ENCODE measurements at places on chromosomes 2 and 18.

GRCh38 chr2:120820263-120820952 lies 84.7 kb downstream of the GLI2 start:
- DNase-seq, result no peak

GRCh38 chr2:195408811-195409210 lies 248.2 kb upstream of the SLC39A10 start:
- no peak for DNase-seq

- no peak for DNase-seq
Observed at GRCh38 chr2:144583741-144584453, 64.0 kb upstream of the ZEB2 start.

DNA sequence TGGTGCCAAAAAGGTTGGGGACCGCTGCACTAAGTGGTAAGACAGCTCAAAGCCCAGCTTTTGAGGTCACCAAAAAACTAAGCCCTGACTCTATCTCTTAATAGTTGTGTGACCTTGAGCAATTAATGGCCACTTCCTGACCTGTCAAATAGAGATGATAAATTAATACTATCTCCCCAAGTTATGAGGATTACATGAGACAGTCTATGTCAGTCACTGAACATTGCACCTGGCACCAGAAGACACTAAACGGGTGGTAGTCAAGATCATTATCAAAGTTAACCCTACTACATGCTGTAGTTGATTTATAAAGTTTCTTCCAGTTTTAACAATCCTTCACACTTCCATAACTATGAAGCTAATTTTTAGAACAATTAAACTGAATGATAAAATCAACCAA lies 36.5 kb downstream of the STPG4 start:
- DNase-seq, result no peak

DNA sequence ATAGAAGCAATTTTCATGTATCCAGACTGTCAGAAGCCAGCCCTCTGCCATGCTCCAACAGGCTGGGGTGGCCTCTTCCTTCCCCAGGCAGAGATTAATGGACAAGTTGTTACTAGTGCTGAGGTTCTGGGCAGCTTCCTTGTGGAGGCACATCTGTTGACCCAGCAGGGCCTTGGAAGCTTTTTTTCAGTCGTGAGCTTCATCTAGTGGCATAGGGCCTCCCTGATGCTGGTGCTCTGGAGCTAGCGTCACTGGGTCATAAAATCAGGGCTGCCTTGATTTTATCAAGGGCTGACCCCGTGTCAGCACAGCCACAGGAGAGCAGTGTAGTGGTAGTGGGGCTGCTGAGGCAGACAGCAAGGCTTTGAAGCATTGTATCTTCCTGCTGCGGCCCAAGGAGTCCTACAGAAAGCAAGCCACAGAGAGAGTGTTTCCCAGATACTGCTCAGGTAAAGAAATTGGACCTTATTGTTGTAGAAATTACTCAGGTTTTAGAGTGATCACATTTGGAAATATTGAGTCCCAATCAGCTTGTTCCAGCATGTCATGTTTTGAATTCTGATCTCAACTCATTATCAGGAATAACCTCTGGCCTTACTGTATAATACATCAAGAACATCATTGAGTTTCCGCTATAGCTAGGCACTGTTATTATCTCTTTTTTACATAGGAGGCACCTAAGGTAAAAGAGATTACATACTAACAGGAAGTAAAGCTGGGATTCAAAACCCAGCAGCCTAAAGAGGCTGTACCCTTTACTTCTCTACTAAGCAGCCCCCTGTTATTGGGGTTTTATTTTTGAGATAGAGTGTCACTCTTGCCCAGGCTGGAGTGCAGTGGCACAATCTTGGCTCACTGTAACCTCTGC lies 92.3 kb upstream of the ALPP start:
- no peak for DNase-seq

DNA sequence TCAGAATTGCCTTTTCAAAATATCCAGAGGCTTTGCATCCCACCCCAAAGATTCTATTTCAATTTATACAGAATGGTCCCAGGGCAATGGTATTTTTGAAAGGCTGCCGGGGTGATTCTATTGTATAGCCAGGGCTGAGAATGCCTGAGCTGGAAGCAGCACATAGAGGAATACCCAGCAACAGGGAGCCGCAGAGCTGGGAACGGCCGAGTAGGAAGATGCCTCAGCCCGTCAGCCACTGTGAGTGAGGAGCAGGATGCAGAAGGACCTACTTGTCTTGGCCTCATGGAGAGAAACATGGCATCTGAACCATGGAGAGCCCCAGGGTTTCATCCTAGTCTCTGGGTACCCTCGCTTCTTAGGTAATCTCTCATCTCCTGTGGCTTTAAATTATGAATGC lies 170.8 kb upstream of the FHL2 start:
- no peak for DNase-seq

- DNase-seq, result no peak
Observed at GRCh38 chr18:12420821-12421421, 13.2 kb downstream of the PRELID3A start.

- DNase-seq, result no peak
Observed at GRCh38 chr2:3305952-3306351, 71.7 kb downstream of the EIPR1 start.

GRCh38 chr2:172713365-172713875 lies 22.2 kb upstream of the RAPGEF4 start:
- DNase-seq, result no peak

DNA sequence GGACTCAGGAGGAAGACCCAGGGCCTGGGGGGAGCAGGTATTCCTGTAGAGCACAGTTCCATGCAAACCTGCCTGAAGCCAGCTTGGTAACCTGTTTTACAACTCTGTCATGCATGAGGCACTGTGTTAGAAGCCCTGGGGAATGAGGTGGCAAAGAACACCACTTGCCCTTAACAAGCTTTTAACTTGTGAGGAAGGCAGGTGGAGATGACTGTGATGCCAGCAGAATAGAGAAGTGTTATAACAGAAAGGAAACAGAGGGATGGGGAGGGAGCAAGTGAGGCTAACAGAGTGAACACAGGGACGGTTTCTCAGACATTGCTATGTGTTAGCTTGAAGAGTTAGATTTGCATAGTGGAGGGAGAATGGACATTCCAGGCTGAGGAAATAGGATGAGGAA lies 11.5 kb upstream of the IL1A start:
- no peak for DNase-seq

- DNase-seq, result no peak
Observed at GRCh38 chr2:67295851-67296250, 101.3 kb upstream of the ETAA1 start.

DNA sequence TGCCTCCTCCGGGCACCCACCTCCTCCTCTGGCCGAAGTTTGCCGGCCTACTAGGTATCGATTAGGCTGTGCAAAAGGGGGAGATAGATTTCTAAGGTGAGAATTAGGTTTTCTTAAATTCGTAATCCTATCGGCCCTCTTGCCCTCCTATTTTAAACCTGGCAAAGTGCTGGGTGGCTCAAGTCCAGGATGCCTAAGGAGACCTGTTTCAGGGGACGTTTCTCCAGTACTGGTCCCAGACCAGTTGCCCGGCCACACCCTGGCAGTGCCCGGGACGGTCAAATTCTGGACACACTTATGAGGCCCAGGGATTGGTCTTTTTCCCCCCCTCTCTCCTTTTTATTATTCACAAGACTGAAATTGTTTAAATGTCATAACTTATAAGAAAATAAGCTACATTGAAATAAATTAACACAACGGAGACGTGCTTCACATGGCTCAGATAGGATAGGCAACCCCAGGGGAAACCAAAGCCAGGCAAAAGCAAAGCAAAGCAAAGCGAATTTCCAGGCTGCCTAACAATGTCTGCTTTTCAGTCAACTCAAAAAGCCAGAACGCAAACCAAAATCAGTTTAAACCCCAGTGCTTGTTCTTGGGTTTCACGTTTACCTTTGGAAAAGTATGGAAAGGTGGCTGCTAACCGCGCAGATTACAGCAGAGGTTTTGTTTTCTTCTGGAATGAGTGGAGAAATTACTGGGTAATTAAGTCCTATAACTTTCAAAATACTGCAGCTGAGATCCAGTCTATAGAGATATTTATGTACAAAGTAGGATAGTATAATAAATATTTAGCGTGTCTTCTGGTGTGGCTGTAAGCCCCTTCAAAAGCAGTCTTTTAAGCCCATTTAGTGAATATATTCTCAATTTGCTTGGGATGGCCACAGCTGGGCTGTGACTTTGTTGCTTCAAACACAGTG lies 3.0 kb downstream of the GBX2 start:
- no peak for DNase-seq

DNA sequence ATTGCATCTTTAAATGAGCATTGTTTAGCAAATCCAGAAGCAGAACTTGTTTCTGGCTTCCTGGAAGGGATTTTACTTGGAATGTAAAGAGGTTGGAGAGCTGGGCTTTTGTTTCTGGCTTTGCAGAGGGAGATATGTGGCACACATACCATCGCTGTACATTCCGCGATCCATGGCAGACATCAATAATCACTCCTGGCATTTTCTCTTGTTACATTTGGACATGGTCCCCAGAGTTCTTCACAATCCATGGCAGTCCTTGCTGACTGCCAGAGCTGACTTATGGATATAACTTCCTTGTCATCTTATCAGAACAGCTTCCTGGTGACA lies 445.6 kb upstream of the SPRED2 start:
- no peak for DNase-seq

DNA sequence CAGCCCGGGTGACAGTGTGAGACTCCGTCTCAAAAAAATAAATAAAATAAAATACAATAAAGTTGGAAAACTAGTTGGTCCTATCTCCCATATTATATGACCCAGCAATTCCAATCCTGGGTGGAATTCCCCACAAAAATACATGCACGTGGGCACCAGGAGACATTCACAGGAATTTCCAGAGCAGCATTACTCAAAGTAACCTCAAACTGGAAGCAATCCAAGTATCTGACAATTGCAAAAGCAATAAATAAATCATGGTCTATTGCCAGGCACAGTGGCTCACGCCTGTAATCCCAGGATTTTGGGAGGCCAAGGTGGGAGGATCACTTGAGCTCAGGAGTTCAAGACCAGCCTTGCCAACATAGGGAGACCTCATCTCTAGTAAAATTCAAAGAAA lies 101.2 kb upstream of the MAP4K4 start:
- no peak for DNase-seq

DNA sequence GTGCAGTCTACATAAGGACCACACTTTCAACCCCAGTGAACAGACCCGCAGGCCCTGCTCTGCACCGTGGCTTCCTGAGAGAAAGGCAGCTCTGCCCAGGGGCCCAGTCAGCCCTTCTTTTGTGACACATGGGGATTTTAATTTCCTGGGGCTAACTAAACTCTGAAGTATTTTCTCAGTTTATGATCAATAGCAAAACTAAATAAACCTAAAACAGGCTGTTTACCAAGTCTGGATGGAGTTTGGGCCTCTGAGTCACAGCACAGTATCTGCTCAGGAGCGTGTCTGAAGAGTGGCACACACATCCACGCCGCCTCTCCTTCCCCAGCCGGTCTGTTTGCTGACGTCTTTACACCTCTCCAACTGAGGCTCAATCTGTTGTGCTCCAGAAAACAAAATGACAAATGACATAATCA lies 72.3 kb downstream of the LDLRAD4 start:
- DNase-seq, result no peak

DNA sequence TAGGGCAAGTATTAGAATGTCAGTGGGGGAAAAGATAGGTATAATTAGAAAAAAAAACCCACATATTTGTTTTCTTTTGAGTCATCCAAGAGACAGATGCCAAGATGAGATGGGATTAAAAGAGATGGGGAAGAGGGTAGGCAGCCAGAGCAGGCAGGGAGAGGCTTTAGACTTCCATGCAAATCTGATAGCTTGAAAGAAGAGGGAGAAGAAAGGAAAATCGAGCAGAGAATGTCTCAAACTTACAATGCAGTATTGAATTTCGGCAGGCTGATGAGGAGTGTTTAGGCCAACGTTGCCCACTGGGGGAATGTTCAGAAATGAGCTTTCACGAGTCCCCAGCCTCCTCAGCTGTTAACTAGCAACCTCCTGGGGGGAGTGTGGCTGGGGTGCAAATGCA lies 91.3 kb downstream of the SPATS2L start:
- no peak for DNase-seq

DNA sequence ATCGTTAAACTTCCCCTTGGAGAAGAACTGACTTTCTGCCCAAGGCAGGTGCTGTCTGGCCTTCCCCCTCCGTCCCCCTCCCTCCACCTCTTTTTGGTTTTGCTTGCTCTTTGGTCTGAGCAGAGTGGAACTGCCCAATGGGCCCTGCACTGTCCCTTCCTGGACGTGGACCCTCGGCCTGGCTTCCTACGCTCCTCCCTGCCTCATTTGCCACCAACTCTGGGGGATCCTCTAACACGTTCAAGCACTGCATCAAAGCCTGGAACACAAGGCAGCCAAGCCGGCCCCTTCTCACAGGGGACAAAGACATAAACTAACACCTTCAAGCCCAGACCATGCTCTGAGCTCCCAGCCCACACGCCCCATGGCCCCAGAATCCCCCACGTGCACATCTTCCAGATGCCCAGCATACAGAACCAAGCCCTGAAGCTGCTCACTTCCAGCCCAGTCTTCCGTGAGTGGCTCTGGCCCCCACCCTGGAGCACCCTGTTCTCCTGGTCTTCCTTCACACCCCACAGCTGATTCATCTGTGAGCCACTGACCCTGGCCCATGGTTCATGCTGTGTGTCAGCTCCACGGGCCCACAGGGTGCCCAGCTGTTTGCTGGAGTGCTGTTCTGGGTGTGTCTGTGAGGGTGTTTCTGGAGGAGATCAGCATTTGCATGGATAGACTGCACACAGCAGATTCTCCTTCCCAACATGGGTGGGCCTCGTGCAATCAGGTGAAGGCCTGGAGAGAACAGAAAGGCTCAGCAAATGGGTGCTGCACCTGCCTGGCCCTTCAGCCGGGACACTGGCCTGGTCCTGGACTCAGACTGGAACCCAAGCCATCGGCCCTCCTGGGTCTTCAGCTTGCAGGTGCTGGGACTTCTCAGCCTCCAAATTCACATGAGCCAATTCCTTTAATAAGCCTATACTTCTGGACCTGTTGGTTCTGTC lies 247.1 kb upstream of the SALL3 start:
- no peak for DNase-seq

- no peak for DNase-seq
Observed at GRCh38 chr18:76376668-76377358, 118.2 kb downstream of the ZNF516 start.

- DNase-seq, result no peak
Observed at GRCh38 chr18:9586814-9587213, 27.5 kb downstream of the PPP4R1 start.

GRCh38 chr18:79108549-79109215 lies 39.5 kb downstream of the ATP9B start:
- DNase-seq, result no peak

GRCh38 chr2:173630425-173631126 lies 275.9 kb downstream of the CDCA7 start:
- no peak for DNase-seq

DNA sequence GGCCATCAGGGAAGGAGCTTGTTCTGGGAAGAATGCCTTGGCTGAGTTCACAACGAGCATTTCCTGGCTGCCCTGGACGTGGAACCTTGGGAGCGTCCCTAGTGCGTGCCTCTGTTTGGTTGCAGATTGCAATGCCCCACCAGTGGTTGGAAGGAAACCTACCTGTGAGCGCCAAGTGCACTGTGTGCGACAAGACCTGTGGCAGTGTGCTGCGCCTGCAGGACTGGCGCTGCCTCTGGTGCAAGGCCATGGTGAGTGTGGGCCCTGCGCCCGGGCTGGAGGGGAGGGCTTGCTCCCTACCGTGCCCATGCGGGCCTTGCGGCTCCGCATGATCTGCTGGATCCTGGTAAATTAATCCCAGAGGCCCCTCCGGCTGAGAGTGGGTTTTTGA lies 81.9 kb downstream of the DGKD start:
- DNase-seq, result no peak

- DNase-seq, result no peak
Observed at GRCh38 chr2:195490319-195490718, 166.7 kb upstream of the SLC39A10 start.

Data from cortex of kidney (tissue), 1 donor.